Activated T-helper 1 cell treated with anti-CD3 and anti-CD28 coated beads, Interleukin-12 subunit alpha, Interleukin-12 subunit beta, Interleukin-2, Interleukin-4 antibody, amounts not matched to agents 30 ng/mL and 10 ng/mL and 1 ng/mL, durations not matched to agents 14 hours and 24 hours and 36 hours (primary cell): ENCODE measurements at places on chromosomes 12 and 14. TPM values are rescaled to one million over a fixed set of nuclear protein-coding genes. Genes with fewer than 3 reads are reported as not detected.

AQP2 gene
- not detected in 2 replicates for total RNA-seq

- no peak for DNase-seq
Measured at GRCh38 chr12:14828892-14829291, 14.4 kb downstream of the ART4 start.

GRCh38 chr14:56659964-56660551 is 80.5 kb downstream of the TMEM260 start:
- no peak for DNase-seq

- DNase-seq = no peak
Measured at GRCh38 chr12:113231235-113232088, 10.2 kb downstream of the TPCN1 start.

HOXC12 gene
- not detected in 2 replicates for total RNA-seq

DNA sequence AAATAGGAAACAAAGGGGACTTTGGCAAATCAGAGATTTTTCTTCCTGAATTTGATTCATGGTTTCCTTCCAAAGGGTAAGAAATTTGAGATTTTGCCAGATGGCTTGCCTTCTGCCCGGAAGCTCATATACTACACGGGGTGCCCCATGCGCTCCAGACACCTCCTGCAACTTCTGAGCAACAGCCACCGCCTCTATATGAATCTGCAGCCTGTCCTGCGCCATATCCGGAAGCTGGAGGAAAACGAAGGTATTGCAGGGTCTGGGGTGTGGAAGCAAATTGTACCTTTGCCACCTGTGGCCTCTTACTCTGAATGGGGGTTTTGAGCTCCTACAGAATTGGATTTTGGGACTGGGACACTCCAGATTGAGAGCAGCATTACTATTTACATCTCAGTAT is 63.5 kb downstream of the FRMD6 start:
- no peak for DNase-seq

TULP3 gene
- total RNA-seq = 7.9 and 8.6 TPM in 2 replicates

HRK gene
- total RNA-seq = not detected in 2 replicates

DNA sequence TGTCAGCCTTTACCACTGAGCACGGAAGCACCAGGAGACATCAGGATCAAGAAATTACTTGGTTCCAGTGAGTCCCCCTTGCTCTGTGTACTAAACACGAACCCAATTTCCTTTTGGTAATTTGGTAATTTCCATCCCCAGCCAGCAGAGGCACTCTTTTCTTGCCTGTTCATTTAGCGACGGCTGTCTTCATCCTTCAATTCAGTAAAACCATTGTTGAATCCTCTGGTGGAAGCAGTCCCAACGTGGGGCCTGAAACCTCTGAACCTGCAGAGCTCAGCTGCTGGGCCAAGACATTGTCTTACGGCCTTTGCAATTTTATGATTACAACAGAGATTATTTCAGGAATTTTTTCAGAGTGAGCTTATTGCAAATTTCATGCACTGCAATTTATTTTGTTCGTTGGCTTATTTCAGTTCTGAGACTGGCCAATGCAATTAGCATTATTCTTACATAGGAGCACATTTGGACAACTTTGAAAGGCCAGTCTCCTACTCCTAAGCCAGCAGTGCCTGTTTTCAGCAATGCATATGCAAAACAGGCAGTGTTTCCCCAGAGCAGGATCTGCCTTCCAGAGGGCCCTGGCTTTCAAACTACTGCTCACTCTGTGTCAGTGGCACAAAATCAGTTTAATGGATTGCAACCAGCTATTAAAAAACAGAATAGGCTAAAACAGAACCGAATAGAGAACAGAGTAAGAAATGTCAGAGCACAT is 372.9 kb upstream of the TMEM132C start:
- no peak for DNase-seq

DNA sequence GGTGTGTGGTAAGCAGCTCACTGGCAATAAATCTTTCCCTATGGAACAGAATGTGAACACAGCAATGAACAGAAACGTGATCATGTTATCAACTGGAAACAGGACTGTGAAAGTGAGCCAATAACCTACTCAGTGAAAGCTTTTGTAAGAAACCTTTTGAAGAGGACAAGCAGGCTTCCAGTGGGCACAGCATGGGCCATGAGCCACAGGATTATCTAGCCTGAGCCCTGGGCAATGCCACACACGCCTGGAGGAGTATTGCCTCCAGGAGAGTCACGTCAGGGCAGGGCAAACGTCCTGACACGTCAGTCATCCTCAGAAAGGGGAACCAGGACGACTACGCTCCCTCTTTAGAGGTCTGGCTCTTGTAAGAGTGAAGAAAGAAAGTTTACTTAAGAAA is 32.3 kb downstream of the NRDE2 start:
- no peak for DNase-seq

DNA sequence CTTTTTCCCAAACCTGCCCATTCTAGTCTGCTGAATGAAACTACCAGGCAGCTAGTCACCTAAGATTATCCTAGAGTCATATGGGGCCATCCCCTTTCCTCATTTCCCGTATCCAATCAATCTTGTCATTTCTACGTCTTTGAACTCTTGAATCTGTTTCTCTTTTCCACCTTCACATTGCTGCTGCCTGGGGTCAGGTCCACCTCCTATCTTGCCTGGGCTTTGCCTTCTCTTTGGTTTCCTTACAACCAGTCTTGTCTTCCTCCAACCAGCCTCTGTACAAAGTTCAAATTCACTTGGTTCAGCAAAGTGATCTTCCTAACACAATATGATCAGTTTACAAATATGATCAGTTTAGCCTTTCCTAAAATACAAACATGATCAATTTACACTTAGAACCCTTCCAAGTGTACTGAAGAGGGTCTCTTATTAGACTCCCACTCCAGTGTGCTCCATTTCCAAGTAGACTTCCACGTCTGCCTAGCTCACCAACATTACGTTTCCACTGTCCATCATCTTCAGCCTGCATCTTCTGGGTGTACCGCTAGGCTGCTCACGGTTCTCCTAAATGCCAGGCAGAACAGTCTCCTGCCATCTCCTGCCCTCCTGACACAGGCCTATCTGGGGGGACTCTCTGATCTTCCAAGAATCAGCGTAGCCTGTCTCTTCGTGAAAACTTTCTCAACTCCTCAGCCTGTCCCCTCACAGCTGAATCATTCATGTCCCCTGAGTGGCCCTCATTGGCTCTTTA is 4.1 kb upstream of the ACVR1B start:
- no peak for DNase-seq

GRCh38 chr12:11684393-11684792 is 34.9 kb downstream of the ETV6 start:
- no peak for DNase-seq

GRCh38 chr12:113174461-113175384 is 10.6 kb downstream of the DDX54 start:
- peak; percentile 55 for DNase-seq

- no peak for DNase-seq
Measured at GRCh38 chr14:72454388-72455160, 439.3 kb downstream of the DPF3 start.

TAC3 gene
- total RNA-seq = 0.34 TPM in 1 of 2 replicates, not detected in the other

DNA sequence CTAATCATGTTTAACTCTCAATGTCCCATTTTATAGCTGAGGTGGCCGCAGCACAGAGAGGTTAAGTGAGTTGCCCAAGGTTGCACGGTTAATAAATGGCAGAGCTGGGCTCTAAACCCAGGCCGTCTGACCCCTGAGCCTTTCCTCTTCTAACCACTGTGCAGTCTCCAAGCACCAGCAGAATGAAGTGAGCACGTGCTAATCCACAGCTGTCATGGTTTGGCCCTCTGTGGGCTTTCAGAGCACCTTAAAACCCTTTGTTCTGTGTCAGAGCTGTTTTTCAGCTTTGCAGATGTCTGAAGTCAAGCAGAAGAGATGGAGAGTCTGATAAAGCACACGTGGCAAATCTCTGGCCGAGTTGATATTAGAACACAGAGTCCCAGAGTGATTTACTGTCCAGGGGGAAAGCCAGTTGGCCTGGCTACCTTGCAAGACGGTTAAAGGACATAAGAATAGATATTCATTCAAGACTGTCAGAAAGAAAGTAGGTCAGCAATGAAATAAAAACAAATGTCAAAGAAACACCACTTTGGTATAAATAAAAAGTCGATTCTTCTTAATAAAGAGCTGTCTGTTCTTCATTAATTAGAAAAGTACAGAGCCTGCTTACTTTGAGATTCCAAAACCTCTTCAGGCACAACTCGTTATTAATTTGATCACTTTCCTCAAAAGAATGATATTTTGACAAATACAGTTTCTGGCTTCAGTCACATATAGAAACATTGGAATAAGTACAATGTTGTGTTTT is 107.3 kb downstream of the CRADD start:
- DNase-seq = peak; percentile 25

ADAM21 gene
- total RNA-seq = not detected in 2 replicates

RILPL2 gene
- 20.1 and 20.6 TPM in 2 replicates for total RNA-seq

TAS2R20 gene
- 2.1 TPM in 2 replicates for total RNA-seq
